ENCODE measurements at places on chromosomes 7 and 10.

- DNase-seq = no peak
Observed at GRCh38 chr10:89335226-89335625, 7.4 kb downstream of the IFIT3 start.

DNA sequence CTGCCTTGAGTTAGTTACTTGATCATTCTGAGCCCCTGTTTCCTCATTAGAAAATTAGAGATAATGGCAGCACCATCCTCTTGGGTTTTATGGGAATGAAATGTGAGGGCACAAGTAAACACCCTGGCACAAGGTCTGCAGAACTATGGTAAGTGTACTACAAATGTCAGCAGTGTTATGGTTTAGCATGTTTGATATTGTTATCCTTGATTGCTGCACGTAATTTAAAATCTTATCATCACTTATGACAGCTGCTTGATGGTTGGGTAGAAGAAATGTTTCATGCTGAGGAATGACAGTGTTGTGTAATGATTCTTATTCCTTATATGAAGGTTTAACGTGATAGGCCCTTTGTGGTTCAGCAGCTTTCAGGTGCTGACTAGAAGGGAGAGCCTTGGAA lies 134.3 kb downstream of the KAT6B start:
- no peak for DNase-seq

DNA sequence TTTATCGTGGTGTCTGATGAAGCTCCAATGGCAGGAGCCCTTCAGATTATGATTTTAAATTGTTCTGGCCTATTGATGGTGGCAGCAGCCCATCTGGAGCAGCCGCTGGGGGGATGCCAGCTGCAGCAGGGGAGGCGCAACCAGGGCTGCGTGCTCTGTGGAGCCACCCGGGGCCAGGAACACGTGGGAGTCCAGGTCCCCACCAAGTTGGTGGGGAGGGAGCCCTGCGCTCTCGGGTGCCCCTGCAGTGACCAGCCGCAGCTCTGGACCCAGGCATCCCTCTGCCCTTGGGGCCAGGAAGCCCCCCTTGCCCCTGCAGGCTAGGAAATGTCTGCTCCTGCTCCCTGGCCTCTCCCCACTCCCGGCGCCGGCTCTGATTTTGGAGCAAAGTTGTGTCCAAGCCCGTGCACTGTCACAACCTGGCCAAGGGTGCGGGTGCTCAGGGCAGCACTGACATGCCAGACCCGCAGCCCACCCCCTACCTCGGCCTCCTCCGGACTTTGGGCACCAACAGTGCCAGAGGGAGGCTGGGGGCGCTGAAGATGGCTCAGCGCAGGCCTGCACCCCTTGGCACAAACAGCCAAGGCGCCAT lies 147.2 kb upstream of the ADO start:
- no peak for DNase-seq

DNA sequence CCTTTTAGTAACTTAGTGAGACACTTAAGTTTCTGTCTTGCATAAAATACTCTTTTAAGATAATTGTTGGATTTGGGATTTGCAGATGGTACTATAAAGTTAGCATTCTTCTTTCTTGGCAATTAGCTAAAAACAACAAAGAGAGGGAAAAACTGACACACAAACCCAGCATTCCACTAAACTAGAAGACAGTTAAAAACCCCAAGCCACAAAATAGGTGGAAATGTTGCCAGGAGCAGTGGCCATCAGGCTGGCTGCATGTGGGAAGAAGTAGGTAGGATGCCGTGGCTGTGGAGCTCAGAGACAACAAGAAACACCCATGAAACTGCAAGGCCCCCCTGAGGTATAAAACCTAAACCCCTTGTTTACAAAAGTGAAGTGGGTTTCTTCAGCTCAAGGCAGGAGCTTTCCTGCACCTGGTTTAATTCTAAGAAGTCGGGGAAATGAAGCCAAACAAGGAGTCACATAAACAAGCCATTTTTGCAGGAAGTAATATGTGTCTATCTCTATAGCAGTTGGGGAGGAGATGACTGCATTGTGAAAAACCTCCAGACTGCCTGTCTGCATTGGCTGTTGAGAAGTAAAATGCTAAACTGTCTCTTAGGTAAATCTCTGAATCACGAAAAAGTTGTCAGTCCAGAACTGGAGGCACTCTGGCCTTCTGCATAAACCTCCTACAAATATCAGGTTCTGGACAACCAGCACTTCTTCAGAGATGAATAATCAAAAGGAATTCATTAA lies 9.5 kb downstream of the RAB18 start:
- no peak for DNase-seq

DNA sequence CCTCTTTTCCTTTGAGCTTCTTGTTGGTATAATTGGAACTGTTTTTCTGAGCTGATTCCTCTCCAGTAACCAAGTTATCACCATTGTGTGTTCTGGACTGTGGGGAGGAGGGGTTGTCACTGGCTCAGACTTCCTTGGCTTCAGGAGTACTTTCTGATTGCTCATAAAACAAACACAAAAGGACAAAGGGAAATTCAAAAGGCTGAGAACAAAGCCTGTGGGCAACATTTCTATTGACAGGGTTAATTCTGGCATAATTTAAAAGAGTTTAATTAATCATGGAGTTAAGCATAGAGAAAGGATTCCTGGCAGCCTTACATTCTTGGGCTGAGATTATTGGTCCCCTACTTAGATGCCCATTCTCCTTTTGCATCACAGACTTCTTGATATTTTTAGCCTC lies 222.9 kb upstream of the KMT2E start:
- DNase-seq = no peak

GRCh38 chr7:91265693-91266066 lies 1.4 kb downstream of the FZD1 start:
- DNase-seq = no peak

GRCh38 chr7:158031867-158032308 lies 555.7 kb downstream of the PTPRN2 start:
- no peak for DNase-seq

- DNase-seq = no peak
Observed at GRCh38 chr10:88849234-88849633, 2.4 kb downstream of the ANKRD22 start.

- DNase-seq = no peak
Observed at GRCh38 chr10:126262233-126262838, 125.9 kb downstream of the ADAM12 start.

DNA sequence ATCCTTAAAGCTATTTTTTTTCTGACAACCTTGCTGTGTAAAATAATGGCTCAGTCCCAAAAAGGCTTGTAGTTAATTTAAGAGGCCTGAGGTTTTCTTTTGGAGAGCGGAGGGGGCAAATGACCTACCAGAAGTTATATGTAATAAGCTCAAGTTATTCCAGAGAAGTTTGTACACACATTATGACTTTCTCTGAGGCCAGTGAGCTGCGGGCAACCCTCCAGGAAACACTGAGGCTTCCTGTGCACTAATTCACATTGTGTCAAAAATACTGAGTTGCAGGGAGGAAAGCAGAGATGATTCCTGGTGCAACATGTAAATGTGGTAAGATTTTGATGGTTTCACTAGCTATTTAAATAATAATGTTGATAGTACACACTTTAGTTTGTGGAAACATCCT lies 188.6 kb downstream of the DIP2C start:
- no peak for DNase-seq

GRCh38 chr10:98349508-98349922 lies 65.5 kb downstream of the PYROXD2 start:
- no peak for DNase-seq

- DNase-seq = no peak
Observed at GRCh38 chr7:76193883-76194282, 7.8 kb upstream of the SRRM3 start.

DNA sequence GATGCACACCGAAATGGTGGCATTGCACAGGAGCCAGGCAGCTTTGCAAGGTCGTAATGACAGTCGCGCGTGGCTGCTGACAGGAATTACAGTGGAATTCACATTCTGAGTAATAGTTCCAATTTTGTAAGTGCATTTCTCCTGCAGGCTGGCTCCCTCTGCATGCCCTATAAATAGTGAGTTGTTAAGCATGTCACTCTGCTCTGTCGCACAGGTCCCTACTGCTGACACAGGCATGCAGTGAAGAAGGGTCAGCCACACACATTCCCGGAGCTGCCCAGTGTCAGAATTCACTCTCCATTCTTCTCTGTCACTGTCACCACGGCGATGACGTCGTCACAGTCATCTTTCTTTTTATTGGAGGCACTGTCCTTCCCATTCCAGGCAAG lies 49.2 kb upstream of the SHH start:
- no peak for DNase-seq

- no peak for DNase-seq
Observed at GRCh38 chr10:83986800-83987199, 152.5 kb upstream of the GHITM start.

DNA sequence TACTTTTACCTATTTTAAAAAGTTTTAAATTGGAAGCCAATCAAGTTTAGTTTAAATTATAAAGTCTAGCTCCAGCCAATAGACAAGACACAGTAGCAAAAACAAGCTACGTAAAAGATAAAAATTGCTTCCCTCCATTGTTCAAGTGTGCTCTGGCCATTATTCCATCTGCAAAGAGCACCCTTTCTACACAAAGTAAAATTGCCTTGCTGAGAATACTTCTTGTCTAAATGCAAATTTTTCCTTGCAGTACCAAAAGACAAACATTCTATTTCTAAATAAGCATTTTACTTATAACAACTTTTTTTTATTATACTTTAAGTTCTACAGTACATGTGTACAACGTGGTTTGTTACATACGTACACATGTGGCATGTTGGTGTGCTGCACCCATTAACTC lies 75.9 kb upstream of the ZNF746 start:
- DNase-seq = no peak

DNA sequence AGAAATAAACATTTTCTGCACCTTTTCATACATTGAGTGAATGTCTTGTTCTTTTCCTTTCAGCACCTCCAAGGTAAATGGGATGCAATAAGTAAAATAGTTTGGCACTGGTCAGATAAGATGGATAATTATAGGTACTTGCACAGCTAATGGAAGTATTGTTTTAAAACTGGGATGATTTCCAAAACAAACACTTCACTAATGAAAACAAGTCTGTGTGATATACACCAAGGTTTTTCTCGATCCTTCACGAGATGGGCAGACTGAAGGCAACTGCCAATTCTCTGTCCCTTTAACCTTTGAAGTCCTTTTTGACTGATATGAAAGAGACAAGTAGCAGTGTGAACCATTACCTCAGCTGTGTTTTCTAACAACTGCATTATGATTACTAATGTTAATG lies 423.8 kb downstream of the GFRA1 start:
- DNase-seq = no peak

DNA sequence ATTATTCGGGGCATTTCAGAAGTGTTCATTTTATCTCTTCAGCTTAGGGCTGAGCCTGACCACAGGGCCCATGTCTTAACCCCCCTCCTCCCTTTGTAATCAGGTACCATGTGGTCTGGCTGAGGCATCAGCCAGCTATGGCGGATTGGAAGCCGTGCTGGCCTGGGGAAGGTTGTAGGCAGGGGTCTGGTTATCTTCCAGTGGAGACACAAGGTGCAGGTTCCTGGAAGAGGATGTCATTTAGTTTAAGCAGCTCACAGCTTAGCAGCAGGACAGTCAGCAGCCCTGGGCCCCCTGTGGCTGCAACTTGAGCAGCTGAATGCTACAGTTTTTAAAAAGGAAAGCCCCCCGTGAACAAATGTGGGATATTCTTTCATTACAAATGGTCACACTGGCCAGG lies 22.1 kb downstream of the BAG3 start:
- DNase-seq = no peak

GRCh38 chr10:60572511-60573194 lies 183.0 kb upstream of the ANK3 start:
- DNase-seq = no peak

DNA sequence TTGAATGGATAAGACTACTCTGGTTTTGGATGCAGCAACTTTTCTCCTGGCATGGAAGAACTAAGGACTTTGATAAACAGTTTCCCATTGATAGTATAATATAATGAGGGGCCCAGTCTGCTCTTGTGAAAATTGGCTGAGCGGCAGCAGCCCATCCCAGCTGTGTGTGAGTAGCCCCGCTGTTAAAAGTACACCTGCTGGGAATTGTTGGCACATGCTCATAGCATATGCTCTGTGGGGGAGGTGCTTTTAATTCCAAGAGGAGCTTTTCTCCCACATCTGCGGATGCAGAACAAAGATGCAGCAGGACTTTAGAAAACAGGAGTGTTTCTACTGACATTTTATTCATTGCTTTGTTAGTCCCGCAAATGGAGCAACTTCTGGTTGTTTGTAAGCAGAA lies 19.0 kb downstream of the SRI start:
- peak; percentile 31 for DNase-seq

- no peak for DNase-seq
Observed at GRCh38 chr7:99005776-99006175, 127.4 kb downstream of the TRRAP start.

DNA sequence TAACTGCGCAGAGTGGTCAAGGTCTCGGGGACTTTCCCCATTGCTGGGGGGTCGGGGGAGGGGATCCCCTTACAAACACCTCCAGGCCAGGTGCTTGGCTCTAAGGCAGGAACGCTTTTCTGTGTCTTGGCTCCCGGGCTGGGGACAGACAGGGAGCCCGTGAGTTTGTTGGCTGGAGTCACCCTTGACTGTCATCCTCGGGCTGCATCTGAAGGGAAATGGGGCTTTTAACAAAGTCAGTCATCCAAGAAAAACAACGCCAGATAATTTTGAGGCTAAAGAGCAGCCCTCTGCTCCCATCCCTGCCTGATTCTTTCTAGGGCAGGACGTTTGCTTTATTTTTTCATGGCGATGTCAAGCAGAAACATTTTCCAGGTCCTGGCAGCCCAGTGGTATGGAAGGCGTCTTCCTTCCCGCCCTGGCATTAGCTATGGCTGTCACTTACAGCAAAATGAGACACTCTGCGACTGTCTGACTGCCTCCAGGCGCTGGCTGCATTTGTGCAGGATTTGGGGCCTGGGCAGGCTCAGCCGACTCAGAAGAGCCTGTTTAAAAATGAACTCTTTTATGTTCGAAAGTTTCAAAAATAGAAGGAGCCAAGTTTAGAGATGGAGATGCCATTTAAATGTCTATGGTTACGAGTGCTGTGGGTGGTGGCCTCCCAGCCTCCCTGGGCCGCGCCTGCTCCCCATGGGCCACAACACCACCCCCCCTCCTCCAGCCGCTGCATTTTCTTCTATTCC lies 54.7 kb upstream of the TNS3 start:
- no peak for DNase-seq

- no peak for DNase-seq
Observed at GRCh38 chr10:3235996-3236510, 63.5 kb upstream of the PITRM1 start.

- DNase-seq = no peak
Observed at GRCh38 chr10:119981826-119982225, 89.3 kb downstream of the SEC23IP start.
